D721Med (cell line): ENCODE measurements at places on chromosomes 3 and 15.

DNA sequence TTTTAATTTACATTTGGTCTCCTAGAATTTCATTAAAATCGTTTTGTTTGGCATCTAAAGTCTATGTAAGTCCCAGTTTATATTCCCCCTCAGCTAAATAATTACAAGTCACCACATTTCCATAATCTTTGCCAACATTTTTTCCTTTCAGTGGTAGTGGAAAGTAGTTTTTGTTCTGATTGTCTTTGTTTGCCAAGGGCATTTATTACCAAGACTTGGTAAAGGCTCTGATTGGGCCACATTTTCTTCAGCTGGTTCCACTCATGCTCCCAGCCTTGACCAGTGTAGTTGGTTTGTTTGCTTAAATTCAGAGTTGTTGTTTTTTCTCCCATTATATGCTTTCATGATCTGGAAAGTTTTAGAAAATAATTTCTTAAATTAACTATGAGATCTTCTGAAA lies 153.4 kb upstream of the MME start:
- DNase-seq, result no peak

DNA sequence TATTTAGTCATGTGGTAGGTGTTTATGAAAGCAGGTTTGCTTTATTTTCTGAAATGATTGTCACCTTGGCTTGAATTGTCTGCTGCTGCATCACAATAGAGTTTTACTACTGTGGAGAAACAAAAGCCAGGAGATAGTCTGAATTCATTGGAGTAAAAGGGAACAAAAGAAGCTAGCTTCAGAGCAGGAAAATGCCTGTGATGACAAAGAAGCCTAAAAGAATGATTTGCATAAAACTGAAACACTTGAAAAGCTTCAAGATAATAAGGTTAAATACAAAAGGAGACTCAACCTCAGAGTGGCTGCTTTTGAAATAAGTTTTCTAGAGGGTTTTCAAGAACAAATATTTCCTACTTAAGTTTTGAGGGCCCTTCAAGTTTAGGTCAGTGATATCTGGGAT lies 138.3 kb downstream of the PTPRG start:
- DNase-seq, result no peak

DNA sequence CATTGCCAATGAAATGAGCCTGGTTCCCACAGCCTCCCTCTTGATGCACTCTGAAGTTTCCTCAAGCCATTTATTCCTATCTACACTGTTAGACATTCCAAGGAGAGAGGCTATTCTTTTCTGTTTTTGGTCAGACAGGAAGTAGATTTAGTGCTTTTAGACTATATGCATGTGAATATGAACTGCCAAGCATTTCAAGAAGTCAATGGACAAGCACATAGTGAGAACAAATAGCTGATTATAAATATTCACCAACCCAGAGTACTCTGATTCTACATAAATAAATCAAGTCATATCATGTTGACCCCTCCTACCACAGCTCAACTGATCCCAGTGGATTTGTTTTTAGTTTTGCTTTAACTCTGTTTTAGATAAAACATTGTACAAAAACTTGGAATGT lies 412.5 kb upstream of the RARB start:
- DNase-seq, result no peak

DNA sequence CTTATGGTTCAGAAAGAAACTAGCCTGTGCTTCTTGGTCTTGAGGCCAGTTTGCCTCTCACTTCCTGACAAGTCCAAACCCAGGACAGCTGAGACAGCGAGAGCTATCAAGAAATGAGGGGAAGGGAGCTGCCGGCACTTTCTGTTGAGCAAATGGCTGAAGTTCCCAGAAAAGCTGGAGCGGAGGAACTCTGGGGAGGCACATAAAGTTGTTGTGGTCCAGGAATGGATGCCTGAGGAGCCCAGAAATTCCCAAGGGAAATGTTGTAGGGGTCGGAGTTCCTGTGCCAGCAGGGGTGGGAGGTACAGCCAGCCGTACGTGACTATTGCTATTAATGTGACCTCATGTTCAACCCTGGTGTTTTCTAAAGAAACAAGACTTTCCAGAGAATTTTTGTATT lies 98.8 kb upstream of the TNFAIP8L3 start:
- DNase-seq, result no peak

DNA sequence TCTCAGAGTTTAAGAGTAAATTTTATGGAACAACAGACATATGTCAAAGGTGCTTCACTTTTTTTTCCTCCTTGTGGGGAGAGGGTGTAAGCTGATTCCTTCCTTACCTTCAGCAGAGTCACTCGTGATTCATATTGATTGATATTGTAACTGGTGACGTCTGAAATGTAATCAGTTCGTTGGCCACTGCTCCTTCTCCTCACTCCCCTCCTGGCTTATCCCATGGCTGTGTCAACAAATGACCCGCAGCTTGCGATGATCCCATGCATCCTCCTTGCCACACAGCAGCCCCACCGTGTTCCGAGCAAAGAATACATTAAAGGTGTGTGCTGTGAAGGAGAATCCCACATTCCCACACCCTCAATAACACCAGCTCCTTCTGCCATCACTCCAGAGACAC lies 7.3 kb downstream of the MGLL start:
- DNase-seq, result no peak

DNA sequence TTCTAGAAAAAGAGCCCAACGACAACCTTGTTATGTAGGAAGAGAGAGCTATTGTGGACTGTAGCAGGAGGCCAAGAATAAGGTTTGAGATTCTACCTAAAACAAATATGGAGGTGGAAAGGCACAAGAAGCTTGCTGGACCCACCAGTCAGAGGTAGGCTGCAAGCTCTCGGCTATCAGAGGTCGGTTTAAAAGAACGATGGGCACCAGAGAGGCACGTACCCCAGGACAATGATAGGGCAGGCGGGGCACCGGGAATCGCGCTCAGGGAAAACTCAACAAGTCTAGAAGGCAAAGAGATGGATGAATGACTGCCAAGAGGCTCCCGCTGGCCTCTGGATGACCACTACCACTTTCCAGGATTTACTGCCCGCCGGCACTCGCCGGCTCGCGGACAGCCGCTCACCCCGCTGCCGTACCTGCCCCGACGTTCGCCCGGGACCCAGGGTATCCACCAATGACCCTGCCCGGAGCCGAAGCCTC lies 1.1 kb downstream of the HDGFL3 start:
- DNase-seq, result no peak

DNA sequence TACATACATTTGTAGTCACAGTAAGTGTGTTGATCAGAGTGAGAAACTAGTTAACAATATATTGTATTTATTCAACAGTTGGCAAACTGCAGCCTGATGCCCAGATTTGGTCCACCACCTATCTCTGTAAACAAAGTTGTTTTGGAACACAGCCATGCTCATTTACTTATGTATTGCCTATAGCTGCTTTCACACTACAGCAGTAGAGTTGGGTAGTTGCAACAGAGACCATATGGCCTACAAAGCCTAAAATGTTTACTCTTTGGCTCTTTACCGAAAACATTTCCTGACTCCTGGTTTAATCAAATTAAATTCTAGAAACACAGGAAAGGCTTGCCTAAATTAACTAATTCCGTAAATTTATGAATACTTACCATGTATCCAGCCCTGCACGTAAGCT lies 39.4 kb downstream of the CMC1 start:
- DNase-seq, result no peak

DNA sequence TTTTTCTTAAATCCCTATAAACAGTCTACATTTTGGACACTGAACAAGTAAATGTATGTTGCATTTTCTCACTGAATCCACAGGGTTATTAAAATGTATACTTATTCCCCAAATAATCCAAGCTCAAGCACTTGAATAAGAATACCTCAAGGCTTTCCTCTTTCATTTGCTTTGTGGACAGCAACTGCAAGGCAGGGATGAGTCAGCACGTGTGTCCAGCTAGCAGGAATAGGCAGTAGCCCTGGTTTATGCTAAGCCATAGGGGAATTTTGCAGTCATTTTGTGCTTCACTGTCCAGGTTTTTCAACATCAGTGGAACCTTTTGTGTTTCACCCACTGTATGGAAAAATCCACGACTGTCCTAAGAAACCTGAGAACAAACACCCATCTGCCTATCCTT lies 96.7 kb upstream of the KCNMB2 start:
- no peak for DNase-seq

DNA sequence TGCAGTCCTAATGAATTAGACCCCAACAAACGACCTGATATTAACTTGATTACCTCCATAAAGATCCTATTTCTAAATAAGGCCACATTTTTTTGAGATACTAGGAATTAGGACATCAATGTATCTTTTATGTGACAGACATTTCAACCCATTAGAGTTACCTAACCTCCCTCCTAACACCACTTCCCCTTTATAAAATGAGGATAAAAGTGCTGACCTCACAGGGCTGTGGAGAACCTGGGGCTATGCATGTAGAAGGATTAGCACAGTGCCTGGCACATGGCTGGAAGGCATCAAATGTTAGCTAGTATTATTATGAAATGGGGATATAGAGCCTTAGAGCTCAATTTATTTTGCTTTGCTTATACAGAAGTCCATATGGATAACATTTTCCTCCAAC lies 53.5 kb upstream of the LRRN1 start:
- no peak for DNase-seq

DNA sequence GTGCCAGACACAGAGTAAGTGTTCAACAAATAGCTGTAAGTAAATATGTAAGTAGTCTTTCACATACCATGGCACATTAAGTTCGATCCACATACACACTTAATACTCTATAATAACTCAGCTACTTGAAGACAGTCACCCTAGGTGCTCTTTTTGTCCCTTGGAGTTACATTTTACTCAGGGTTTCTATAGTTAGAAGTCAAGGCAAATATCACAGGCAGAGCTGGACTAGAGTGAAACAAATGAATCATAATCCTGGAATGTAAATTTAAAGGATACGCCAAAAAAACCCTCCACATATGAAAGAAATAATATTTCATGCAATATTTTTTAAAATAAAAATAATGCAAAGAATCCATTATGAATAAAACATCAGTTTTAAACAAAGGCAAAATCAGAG lies 461.8 kb downstream of the MAGI1 start:
- DNase-seq, result no peak

DNA sequence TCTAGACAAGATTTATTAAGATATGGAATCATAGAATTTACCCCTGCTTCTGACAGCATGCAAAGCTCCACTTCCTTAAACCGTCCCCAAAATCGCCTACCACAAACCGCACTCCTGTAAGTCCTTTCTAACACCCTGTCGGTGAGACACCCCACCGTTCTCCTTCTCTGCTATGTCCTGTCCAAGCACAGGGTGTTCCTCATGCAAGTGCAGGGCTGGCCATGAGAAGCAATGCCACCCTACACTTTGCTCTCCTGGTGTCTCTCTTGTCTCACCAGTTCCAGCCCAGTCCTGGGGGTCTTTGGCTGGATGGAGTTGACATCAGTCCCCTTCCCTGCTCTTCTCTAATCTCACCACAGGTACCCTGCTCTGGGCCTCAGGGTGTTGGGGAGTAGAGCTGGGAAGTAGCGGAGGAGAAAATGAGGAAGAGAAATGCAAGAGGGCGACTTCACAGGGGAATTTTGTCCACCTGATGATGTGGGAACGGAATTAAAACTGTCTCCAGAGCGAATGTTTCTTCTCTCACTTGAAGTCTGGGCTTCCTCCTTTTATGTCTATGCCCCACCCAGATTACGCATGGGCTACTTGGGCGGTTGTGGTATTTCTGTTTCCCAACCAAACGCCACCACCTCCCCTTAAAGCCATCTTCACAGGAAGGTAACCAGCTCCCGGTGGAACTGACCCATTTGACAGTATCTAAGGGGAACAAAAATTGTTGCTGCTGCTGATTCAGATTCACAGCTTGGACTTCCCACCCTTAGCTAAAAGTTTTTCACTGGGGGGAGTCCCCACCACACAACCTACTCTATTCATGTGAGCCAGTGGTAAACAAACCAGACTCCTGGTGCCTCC lies 49.9 kb downstream of the CASR start:
- no peak for DNase-seq
